ENCODE measurements at places on chromosomes 7 and 10.

DNA sequence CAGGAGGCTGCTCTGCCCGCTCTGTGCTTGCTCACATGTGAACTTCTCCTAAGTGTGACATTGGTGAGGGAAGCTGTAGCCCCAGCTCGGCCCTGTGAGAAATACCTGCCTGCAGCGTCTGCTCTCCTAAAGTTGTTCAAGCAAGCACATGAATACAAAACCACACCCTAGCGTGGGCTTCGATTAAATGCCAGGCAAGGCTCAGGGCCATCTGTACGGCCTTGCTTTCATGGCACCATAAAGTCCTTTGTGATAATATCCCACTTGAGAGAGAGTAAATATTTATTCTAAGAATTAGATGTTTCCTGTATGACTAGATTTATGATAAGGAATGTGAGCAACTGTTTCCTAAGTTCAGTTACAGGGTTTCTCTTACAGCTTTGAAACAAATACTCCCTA lies 262.8 kb upstream of the KLF14 start:
- peak; percentile 68 for DNase-seq

GRCh38 chr7:27094304-27095049 lies 1.3 kb downstream of the HOXA1 start:
- no peak for DNase-seq

- DNase-seq, result no peak
Measured at GRCh38 chr10:132428486-132428995, 31.5 kb downstream of the PWWP2B start.

DNA sequence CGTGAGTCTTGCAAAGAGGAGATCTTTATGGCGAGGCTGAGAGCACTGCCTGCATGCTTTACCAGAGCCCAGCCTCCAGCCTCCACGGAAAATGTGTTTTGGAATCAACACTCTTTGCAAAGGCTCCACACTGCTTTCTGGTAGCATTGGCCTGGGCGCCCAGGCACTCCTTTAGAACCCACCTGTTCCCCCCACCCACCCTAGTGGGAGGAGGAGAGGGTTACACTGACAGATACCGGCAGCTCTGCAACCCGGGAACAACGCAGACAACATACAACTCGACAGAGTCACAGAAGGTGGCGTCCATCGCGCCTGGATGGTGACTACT lies 5.5 kb upstream of the MNX1 start:
- no peak for DNase-seq

DNA sequence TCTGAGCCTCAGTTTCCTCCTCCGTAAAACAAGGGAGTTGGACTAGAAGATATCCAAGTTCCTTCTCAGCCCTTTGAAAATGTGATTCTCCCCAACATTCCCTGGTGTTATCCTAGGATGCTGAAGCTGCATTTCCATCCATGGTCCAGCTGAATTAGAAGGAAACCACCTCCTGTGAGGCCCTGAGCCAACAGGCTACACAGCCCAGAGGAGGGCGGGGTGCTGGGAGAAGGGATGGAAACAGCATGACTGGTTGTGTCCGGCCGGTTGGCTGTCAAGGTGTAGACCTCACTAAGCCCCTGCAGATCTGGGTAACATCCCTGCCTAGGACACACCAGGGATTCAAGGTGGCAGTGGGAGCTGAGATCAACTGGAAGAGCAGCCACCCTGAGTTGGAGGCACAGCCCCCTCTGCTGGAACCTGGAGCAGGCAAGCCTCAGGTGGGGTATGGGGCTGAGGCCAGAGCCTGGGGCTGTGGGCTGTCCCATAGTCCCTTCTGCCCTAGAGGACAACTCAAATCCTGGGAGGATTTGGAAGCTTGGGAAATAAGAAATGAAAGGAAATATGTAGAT lies 72.0 kb downstream of the PAX2 start:
- no peak for DNase-seq

DNA sequence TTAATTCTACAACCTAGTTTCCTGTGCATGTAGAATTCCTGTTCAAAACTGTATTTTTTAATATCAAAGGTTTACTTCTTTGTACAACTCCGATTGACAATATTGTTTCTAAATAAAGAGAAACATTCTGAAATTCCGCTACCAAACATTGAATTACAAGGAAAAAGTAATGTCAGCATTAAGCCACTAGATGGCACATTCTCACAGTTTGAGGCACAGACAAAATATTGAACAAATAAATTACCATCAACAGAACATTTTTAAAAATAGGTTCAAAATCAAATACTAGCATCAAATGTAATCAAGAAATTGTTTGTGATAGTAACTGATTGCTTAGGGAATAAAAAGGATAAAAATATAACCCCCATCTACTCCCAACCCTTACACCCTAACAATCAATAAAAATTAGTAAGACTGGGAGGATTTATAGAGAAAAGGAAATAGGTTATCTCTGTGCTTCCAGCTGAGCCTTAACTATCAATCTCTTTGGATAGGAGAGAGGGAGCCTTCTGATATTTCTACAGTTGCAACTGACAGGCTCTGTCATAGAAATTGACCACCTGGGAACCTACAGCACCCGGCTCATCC lies 86.6 kb upstream of the C7orf33 start:
- peak; percentile 62 for DNase-seq

DNA sequence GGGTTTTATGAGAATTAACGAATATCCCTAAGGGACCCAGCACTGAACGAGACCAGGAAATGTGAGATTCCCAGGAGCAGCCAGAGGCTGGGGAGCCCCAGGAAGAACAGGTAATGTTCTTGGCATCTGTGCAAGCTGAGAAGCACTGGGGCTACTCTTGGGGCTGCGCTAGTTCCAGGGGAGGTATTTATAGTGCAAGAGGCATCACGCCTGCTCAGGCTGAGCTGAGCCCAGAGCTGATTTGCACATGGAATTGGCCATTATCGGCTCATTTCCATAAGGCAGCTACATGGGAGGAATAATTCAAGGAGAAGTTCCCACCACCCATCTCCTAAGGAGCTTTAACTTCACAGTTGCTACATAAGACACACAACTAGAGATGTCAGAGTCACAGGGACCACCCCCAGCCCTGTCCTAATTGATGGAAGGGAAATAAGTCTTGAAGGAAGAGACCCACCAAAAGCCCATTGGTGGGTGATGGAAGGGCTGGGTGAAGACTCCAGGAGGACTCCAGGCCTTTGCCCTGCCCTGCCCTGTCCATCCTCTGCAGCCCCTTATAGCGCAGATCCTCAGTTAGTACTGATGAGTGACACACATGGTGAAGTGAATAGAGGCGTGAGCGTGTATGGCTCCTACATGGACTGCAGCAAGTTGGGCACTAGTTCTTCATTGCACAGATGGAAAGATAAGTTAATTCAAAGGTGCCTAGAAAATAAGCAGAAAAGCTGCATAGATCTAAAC lies 178.9 kb downstream of the GRID1 start:
- no peak for DNase-seq
